Erythroblast (primary cell): ENCODE measurements at places on chromosomes 5 and 9.

GRCh38 chr5:58245476-58245840, 214.4 kb downstream of the PLK2 start:
- DNase-seq = no peak

DNA sequence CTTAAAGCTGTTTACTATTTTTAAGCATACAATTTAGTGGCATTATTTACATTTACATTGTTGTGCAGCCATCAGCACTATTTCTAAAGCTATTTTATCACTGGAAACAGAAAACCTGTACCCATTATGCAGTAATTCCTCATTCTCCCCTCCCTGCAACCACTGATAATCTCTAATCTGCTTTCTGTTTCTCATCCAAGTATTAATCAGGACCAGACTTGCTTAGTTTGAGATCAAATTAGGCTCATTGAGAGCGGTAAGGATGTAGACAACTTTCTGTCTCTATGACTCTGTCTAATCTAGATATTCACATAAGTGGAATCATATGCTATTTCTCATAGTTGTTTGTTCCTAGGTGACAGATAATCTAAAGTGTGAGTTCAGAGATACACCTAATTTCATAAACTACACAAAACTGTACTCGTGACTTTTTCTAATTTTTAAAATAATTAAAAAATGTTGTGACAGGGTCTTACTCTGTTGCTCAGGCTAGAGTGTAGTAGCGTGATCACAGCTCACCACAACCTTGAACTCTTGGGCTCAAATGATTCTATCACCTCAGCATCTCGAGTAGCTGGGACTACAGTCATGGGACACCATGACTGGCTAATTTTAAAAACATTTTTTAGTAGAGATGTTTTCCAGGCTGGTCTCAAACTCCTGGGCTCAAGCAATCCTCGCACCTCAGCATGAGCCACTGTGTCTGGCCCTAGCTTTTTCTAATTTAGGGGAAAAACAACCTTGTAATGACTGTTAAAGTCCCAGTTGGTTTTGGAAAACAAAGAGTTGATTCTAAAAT, 37.6 kb downstream of the BDP1 start:
- peak; percentile 13 for DNase-seq

- no peak for DNase-seq
Observed at GRCh38 chr5:135750506-135750905, 84.0 kb upstream of the SLC25A48 start.

DNA sequence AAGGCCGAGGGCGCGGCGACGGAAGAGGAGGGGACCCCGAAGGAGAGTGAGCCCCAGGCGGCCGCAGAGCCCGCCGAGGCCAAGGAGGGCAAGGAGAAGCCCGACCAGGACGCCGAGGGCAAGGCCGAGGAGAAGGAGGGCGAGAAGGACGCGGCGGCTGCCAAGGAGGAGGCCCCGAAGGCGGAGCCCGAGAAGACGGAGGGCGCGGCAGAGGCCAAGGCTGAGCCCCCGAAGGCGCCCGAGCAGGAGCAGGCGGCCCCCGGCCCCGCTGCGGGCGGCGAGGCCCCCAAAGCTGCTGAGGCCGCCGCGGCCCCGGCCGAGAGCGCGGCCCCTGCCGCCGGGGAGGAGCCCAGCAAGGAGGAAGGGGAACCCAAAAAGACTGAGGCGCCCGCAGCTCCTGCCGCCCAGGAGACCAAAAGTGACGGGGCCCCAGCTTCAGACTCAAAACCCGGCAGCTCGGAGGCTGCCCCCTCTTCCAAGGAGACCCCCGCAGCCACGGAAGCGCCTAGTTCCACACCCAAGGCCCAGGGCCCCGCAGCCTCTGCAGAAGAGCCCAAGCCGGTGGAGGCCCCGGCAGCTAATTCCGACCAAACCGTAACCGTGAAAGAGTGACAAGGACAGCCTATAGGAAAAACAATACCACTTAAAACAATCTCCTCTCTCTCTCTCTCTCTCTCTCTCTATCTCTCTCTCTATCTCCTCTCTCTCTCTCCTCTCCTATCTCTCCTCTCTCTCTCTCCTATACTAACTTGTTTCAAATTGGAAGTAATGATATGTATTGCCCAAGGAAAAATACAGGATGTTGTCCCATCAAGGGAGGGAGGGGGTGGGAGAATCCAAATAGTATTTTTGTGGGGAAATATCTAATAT, 58.1 kb downstream of the BASP1 start:
- DNase-seq = no peak

- peak; percentile 15 for DNase-seq
Observed at GRCh38 chr5:90709323-90710155, 150.9 kb downstream of the ADGRV1 start.

DNA sequence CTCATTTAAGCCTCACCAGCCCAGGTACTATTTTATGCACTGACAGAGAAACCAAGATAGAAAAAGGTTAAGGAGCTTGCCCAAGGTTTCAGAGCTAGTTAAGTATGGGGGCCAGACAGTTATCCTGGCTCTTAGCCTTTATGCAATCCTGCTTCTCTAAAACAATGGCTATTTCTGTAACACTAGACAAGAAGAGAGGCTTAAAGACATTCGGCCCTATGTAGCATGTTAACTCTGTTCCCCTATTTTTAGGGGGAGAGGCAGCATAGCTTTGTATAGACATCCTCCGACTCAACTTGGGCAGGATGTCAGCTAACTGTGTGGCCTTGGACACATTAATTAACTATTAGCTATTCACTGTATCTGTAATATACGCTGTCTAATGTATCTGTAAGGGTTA, 54.6 kb downstream of the LHFPL2 start:
- no peak for DNase-seq

DNA sequence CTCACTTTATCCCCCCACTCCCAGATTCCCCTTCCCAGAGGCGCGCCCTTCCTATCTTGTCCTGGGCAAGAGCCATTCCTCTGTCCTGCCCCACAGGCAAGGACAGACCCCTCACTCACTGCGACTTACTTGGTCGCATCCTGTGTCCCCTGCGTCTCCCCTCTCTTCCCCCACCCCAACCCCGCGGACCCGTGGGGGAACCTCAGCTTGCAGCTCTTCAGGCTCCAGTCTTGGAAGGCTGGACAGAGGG, 542 bp downstream of the GGTA1 start:
- no peak for DNase-seq

DNA sequence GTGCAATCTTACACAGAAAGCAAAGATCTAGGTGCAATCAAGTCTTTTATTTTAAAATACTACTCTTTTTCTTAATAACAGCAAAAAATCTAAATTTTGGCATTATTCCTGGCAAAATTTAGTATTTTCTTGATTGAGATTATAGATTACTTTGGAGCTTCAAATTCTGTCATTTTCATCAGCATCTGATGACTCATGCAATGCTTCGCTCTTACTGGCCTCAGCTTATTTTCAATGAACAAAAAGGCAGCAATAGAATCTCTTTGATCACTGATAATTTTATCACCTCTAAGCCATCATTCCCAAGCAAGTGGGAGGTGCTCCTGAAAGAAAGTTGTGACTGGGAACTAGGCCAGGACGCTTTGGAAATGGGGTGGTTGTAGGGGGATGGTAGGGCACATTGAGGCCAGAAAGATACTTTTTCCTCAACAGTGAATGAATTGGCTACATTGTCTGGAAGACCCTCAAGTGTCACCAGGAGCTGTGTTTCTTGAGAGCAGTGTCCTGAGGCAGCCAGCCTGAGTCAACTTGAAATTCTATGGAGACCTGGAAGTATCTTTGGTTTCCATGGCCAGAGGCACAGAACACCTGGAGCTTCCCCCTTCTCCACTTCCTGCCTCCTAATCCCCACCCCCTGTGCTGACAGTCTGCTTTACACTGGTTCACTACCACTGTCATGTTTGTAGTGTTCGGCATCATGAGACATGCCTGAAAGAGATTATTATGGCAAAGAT, 46.9 kb upstream of the APC start:
- DNase-seq = no peak

DNA sequence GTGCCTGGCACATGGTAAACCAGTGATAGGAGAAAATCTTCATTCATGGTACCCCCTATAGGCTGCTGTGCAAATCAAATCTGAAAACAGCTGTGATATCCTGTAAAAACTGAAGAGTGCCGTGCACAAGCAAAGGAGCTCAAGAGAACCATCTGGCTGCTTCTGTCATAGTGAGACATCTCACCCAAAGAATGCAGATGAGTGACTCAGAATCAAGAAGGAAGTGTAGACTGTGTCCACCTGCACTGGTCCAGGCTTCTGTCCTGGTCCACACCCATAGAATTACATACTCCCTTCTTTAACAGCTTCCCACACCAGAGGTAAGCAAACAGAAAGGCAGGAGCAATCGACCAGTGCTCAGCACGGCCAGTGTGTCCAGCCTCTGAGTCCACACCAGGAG, 195.9 kb downstream of the ASTN2 start:
- DNase-seq = no peak

- no peak for DNase-seq
Observed at GRCh38 chr5:175555168-175555785, 76.9 kb downstream of the SFXN1 start.

- DNase-seq = no peak
Observed at GRCh38 chr5:14142202-14142826, 828 bp upstream of the TRIO start.

GRCh38 chr9:110153431-110153830, 54.5 kb downstream of the C9orf152 start:
- no peak for DNase-seq

GRCh38 chr5:118906947-118907346, 81.4 kb downstream of the DTWD2 start:
- no peak for DNase-seq

GRCh38 chr5:160303690-160304089, 8.7 kb downstream of the CCNJL start:
- no peak for DNase-seq

DNA sequence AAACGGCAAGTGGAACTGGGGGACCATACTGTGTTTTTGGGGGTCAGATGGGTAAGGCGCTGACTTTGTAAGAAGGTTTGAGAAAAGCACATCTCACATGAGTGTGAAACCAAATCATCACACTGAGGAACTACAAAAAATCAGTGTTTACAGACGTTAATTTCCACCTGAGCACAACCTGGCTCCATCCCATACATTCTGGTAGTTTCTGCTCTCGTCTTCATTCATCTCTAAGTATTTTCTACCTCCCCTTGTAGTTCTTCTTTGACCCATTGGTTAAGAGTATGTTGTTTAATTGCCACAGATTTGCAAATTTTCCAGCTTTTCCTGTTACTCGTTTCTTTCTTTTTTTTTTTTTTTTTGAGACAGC, 8.9 kb upstream of the DPP7 start:
- DNase-seq = no peak

DNA sequence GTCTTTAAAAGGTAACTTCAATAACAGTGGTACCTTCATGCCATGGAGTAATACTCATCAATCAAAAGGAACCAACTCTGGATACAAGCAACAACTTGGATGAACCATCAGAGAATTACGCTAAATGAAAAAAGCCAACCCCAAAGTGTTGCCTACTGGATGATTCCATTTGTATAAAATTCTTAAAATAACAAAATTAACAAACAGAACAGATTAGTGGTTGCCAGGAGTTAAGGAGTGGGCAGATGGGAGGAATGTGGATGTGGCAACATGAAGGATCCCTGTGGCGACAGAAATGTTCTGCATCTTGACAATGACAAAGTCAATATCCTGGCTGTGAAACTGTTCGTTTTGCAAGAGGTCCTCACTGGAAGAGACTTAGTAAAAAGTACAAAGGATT, 50.5 kb downstream of the SPTLC1 start:
- DNase-seq = no peak

GRCh38 chr5:16179511-16179935, at the start of gene MARCHF11:
Gene MARCHF11 (minus strand): TSS chr5:16179791. CDS start chr5:16179575, 216 bp downstream.
- DNase-seq = no peak

GRCh38 chr5:122874179-122874875, 28.9 kb downstream of the SNX24 start:
- DNase-seq = peak; percentile 45

GRCh38 chr5:64800926-64801325, 32.2 kb downstream of the CWC27 start:
- no peak for DNase-seq

DNA sequence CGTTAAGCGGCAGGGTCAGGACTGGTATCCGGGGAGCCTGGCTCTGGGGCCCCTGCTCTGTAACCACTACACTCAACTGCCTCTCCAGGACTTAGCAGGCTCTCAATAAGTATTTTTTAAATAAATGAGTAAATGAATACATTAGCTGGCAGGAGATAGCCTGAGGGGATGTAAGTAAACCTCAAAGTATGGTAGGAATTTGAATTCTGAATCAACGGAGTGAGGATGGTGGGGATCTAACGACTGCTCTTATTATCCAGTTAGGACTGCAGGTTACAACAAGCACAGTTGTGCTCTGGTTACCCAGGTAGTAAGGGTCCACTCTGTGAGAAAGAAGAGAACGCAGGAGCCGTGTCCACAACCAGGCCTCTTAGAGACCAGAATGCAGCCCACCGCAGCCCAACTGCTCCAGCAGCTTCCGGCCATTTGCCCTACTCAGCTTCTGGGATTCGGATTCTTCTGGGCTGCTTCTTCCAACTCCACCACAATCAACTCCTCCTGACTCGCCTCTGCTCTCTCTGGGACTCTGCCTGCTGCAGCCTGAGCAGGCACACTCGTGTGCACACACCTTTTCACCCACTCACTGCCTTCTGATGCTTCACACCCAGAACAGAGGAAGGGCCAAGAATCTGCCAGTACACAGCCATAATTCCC, 52.6 kb downstream of the MED27 start:
- no peak for DNase-seq

GRCh38 chr5:142698447-142699183, 12.7 kb upstream of the FGF1 start:
- no peak for DNase-seq

DNA sequence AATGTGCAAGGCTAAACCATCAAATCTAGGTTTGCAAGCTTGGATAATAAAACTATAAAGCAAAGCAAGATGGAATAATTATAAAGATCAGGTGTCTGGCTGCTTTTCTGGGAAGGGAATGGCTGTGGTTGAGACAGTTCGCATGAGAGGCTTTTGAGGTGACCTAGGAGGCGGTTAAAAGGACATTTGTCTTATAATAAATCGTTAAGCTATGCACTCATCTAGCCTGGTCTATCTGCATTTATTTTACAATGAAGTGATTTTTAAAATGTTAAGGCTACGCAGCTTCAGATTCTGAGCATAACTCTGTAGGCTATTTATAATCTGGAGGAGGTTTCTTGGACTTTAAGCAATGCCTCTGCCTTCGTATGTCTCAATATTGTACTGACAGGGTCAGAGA, 29.4 kb upstream of the MAN2A1 start:
- no peak for DNase-seq
